A673 (cell line): ENCODE measurements at places on chromosomes 12 and 14.
A peak's percentile ranks its signal among the peaks of the same experiment; 100 is the strongest.

GRCh38 chr12:98485792-98486340 lies 29.5 kb upstream of the TMPO start:
- DNase-seq = peak; percentile 73

DNA sequence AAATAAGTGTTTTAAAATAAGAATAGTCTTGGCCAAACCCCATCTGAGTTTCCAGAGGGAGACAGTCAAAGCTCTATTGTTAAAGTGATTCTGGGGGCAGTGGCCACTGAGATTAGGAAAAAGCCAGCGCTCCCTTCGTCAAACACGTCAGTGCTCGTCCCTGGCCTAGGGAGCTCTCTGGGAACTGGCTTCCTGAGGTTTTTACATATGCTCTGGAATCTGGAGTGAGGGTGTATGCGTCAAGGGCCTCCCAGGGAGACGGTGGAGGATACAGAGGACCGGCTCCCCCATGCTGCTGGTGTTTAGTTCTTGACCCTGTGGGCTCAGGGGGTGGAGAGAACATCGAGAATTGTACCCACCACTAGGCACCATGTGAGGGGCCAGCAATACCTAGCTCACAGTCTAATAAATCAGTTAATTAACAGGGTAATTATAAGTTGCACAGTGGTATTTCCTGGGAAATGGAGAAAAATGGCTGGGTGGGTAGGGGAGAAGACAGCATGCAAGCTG lies 87.0 kb downstream of the SLC25A47 start:
- no peak for DNase-seq

GRCh38 chr14:102590667-102591099 lies 1.8 kb upstream of the RCOR1 start:
- no peak for DNase-seq

GRCh38 chr12:107243341-107243740 lies 150.0 kb upstream of the CRY1 start:
- no peak for DNase-seq

DNA sequence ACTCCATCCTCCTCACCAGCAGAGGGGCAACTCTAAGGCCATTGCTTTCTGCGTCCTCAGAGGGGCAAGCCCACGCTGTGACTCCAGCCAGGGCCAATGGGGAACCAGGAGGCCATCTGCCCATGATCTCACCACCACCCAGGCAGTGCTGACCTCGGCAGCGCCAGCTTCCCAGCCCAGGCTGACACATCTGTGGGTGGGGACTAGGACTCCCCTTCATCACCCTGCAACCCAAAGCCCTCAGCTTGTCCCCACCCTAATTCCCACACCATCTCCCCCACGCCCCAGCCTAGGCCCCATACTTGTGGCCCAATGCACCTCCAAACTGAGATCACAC lies 58.6 kb downstream of the VWF start:
- DNase-seq = no peak

DNA sequence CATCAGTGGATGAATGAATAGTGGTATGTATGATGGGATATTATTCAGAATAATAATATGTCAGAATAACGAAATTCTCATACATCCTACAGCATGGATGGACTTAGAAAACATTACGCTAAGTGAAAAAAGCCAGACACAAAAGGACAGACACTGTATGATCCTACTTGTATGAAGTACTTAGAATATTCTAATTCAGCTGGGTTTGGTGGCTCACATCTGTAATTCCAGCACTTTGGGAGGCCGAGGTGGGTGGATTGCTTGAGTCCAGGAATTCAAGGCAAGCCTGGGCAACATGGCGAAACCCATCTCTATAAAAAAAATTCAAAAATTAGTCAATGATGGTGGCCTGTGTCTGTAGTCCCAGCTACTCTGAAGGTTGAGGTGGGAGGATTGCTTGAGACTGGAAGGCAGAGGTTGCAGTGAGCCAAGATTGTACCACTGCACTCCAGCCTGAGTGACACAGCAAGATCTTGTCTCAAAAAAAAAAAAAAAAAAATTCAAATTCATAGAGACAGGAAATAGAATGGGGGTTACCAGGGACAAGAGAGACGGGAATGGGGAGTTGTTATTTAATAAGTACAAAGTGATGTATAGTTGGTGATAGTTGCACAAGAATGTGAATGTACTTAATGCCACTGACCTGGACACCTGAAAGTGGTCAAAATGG lies 132.3 kb downstream of the CHST11 start:
- no peak for DNase-seq

GRCh38 chr12:70157099-70157498 lies 86.1 kb upstream of the CNOT2 start:
- no peak for DNase-seq

GRCh38 chr12:108704527-108704926 lies 26.8 kb downstream of the CORO1C start:
- DNase-seq = no peak

GRCh38 chr12:108560321-108560721 lies 652 bp downstream of the SART3 start:
- no peak for DNase-seq

DNA sequence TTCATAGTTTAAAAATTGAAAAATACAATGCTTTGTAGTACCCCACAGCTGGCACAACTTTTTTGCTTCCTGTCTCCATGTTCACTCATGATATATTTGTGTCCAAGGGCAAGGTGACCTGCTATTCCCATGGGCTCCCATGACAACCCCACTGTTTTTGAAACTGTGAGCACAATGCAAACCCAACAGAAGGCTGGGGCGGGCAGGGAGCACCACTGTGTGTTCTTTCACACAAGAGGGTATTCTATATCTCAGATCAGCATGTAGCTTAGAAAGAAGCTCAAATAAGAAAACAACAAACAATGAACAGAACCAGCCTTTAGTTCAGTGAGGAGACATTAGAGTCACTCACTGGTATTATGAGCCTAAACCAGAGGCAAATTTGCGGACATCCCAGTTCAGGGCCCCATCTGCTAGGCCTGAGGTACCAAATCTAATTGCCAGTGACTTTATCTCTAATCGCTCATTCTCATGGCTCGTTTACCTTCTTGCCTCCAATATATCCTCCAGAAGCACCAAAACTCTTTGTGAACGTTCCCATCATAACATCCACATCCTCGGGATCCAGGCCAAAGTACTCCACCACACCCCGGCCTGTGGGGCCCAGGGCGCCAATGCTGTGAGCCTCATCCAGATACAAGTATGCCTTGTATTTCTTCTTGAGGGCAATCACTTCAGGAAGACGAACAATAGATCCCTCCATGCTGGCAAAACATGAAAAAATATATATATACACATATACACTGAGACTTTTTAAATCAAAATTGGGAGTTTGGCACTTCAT lies 56.4 kb upstream of the ISM2 start:
- DNase-seq = no peak

GRCh38 chr12:1491983-1492697 lies 102.2 kb downstream of the FBXL14 start:
- no peak for DNase-seq

GRCh38 chr12:51937926-51938325 lies 13.6 kb upstream of the ACVR1B start:
- no peak for DNase-seq

DNA sequence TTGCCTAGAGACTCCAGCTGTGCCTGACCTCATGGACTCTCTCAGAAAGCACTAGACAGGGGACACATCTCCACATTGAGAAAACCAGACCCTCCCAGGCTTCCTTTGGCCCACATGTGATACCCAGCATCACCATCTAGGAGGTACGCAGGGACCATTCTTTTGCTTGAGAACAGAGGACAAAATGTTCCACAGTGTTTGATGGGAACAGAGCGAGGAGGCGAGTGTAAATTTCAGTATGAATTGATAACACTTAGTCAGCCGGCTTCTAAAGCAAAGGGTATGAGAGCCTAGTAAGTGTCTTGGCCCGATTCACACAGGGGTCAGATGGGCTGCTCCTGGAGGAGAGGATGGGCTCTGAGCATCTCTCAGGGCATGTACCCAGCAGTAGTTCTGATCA lies 1052.4 kb downstream of the BCL11B start:
- DNase-seq = no peak

DNA sequence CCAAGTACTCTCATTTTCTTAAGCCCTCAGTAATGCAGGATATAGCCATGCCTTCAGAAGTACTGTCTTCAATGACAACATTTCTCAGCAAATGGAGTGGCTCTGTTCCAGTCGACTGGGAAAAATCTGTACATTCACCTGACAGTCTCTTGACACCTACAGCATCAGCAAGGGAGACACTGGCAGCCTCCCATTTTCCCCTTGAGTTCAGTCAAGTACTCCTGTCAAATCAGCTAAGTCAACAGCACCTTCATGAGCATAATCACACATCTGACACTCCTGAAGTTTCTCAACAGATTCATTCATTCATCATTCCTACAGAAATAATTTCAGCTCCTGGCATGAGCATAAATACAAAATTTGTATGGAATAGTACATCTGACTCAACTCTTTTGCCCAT lies 46.1 kb downstream of the INTS13 start:
- DNase-seq = no peak

GRCh38 chr12:8817856-8818255 lies 4.6 kb upstream of the A2ML1 start:
- DNase-seq = no peak

DNA sequence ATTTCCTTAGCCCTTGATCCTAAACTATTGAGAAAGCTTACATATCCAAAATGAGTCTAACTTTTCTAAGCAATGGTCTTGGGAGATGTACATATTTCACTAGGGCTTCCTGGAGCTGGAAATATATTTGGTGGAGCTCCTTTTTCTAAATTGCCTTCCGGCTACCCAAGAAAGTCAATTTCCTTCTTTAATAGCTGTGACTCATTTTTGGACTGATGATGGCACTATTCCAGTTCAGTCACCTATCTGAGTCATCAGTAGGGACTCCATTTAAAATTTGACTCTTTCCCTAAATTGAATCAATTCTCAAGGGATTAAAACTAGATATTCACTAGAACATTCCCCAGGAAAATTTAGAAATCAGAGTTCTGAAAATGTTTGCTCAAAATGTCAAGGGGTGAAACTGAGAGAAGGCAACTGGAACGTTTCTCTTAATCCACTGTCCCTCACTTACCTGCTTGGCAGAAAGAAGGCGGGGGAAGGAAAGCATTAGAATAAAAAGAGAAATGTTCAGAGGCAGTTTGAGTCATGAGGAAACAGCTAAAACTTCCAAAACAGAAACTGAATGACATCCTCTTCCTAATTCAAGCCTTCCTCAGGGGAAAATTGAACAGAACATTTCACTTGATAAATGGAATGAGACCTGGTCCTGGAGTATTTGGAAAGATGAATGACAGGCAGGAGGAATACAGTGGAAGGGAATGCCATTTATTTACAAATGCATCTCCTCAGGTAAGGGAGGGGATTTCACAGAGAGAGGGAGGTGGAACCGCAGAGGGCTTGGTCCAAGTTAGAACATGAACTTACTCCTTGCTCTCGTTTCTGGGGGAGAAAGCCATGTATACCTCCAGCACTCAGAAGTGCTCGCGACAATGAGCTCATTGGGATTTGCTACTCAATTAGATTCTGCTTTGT lies 91.2 kb downstream of the RGS6 start:
- DNase-seq = peak; percentile 60

DNA sequence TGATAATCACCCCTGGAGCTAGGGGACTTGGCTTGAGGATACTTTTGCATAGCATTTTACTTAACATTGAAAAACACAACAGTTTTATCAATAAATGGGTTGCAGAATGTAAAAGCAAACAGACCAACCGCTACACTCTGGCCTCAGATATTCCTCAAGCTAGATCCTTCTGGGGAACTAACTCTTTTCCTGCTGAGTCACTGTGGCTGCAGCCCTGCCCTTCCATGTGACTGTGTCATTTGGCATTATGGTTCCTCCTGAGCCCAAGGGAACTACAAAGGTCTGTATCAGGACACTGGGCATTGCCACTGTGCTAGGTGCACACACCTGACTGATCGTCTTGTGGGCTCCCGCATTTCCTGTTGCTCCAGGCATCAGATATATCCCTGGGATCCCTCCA lies 56.6 kb downstream of the TTC9 start:
- no peak for DNase-seq

- DNase-seq = no peak
These were observed 130.7 kb downstream of the CRACR2A start for GRCh38 chr12:3622021-3622821.

- DNase-seq = peak; percentile 28
These were observed 54.2 kb downstream of the PTPRQ start for GRCh38 chr12:80498059-80498728.

GRCh38 chr14:100944052-100944451 lies 40.5 kb upstream of the RTL1 start:
- DNase-seq = no peak

GRCh38 chr12:68850390-68850789 lies 42.4 kb downstream of the MDM2 start:
- no peak for DNase-seq

DNA sequence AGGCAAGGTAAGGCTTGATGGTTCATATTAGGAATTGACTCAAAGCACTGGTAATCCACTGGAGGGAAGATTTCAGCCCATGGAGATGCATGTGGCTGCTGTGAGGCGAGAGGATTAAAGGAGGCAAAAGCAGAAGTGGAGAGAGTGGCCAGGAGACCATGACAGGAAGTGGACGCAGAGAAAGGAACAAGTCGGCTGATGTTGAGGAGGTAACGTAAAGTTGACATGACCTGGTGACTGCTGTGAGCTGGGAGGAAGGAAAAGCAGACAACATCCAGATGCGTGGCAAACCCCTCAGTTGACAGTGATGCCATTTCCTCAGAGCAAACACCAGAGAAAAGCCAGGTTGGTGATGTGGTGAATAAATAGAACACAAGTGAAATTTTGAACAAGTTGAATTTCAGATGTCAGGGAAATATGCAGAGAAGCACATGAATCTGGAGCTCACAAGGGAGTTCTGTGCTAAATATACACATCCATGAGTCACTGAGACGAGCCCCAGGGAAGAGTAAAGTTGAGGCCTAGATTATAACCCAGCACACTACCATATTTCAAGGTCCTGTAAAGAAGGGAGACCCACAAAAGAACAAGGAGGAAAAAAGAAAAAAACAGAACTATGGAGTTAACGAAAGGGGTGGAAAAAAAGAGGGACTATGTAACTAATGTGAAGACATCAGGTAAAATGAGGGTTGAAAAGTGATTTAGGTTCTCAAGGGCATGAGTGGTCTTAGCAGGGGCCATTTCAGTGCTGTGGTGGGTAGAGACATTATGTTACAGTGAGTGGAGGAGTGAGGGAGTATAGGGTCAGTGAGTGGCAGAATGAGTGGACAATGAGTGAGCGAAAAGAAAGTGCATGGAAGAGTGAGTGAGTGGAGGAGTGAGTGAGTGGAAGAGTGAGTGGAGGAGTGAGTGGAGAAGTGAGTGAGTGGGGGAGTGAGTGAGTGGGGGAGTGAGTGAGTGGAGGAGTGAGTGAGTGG lies 61.6 kb upstream of the GZMB start:
- DNase-seq = no peak

DNA sequence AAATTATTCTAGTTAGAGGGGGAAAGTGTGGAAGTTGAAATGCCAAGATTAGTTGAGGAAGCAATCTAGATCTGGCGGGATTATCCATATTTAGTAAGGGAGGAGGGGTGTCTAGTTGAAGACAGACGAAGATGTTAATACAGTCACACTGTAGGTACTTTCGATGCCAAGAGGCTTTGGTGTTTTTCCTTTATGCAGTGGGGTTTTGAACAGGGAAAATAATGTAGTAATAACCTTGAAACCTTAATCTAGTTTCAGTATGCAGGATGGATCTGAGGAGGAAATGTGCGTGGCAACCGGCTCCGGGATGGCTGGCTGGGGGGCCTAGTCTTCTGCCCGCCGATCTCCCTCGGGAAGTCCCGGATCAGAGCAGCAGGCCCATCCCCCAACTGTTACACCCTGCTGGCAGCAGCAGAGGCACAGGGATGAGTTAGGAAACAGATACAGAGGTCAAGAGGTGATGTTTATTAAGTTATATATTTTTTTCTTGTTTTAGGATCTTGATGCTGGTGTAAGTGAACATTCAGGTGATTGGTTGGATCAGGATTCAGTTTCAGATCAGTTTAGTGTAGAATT lies 27.4 kb downstream of the MDM2 start:
- peak; percentile 55 for DNase-seq
